ENCODE measurements at places on chromosomes 13 and 19.

- DNase-seq, result peak; percentile 33
Observed at GRCh38 chr13:112730157-112730671, 40.4 kb downstream of the ATP11A start.

DNA sequence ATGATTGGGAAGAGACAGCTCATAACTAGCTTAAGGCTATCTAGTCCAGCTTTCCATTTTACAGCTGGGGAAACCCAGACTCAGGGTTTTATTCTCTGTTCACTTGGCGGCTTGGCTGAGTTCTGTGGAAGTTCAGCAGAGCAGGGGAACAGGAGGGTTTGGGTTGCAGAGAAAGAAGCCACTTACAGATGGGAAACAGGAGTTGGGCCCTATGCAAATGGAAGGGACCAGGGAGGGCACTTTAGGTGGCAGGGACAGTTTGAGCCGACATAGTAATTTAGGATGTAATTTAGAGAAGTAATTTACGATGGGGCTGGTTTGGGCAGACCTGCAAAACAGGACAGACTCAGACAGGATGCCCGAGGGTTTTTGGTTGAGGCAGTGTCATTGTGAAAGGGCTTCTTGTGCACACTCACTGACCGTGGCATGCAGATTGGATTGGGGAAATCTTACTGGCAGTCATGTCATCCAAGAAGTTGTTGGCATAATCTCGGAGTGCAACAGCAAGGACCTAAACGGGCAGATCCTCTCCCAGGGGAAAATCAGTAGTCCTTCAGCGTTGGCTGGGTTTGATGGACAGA lies 47.3 kb upstream of the GPR183 start:
- DNase-seq, result no peak

DNA sequence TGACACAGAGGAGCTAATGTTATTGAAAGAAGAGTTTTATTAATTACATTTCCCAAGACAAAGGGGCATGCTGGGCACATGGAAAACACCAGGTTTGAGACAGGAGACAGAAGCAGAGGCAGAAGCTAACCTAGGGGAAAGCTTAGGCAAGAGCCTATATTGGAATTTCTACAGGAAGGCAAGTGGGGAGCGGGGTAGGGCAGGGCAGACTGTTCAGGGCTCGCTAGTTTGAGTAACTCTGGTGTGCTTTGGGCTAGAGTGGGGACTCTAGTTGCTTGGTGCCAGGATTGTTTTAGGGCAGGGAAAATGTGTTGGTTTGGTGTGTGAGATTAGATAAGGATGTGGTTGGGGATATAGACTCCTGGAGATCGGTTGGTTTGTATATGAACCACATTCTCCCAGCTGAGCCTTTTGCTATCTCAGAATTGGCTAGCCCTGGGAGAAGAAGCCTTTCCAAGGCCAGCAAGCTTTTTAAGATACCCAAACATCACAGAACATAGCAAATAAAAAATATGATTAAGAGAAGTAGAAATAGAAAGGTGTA lies 8.4 kb upstream of the UFM1 start:
- no peak for DNase-seq

DNA sequence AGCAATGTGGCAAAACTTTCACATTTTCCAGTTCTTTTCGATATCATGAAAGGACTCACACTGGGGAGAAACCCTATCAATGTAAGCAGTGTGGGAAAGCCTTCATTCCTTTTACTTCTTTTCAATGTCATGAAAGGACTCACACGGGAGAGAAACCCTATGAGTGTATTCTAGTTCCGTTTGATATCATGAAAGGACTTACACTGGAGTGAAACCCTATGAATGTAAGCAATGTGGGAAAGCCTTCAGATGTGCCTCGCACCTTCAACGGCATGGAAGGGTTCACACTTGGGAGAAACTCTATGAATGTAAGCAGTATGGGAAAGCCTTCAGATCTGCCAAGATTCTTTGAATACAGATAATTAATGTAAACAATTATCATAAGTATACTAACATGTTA lies 14.5 kb upstream of the ZNF763 start:
- no peak for DNase-seq

GRCh38 chr13:35866801-35867200 lies 264.4 kb downstream of the DCLK1 start:
- DNase-seq, result no peak

- no peak for DNase-seq
Observed at GRCh38 chr13:76621705-76622104, 264.5 kb downstream of the KCTD12 start.

DNA sequence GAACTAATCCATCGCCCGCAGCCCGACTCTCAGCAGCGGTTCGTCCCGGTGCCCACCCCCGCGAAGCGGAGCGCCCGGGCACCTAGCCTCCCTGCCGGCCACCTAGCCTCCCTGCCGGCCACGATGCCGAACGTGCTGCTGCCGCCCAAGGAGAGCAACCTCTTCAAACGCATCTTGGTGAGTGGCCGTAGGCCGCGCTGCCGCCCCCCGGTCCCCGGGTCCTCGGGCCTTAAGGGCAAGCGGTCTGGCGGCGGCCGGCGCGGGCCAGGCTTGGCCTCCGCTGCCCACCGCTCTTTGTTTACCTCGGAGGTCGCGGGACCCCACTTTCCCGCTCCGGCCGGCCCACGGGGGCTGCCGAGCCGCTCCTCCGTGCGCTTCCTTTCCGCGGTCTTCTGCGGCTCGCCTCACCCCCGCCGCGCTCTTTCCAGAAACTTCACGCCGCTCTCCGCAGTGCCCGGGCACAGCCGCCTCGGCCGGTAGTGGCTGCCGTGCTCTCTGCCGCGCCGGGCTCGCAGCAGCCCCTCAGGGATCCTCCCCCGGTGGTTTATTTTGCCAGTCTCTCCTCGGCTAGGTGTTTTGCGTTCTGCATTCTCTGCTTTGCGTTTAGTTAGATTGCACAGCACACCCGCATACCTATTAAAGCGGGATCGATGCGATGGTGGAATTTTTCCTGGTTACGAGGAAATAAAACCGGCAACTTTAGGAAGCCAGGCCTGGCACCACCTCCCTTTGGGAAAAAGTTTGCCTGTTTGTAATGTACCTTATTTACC lies 524 bp downstream of the NAA16 start:
- no peak for DNase-seq

GRCh38 chr19:6516018-6516658 lies 14.0 kb upstream of the TUBB4A start:
- DNase-seq, result peak; percentile 95

DNA sequence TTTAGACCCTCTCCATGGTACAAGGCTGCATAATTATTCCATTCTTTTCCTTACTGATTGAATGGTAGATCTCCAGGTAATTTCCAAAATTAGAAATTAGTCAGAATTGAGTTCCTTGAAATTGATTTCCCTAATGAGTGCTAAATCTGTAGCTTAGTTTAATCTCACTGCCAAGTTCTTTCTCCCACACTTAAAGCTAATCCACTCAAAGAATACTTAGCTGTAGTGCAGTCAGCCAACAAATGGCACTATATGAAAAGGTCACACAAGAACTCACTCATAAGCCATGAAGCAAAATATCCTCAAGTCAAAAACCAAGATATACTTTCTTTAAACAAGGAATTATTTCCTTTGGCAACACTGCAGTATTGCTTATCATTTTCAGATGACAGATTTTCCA lies 62.0 kb downstream of the XPO4 start:
- no peak for DNase-seq

DNA sequence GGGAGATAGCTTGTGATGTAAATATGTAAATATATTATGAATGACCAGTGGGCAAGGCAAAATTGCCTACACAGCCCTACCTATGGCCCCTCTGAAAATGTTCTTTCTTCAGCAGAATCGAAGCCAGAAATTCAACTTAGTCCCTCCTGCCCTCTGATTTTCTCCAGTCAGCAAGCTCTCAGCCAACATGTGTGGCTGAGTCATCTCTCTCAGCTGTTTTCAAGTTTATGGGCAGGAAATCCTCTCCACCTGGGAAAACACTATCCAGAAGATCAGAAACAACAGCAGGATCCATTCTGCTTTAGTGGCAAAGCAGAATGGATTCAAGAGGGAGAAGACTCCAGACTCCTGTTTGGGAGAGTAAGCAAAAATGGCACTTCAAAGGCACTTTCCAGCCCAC lies 8.9 kb upstream of the ZNF527 start:
- no peak for DNase-seq

DNA sequence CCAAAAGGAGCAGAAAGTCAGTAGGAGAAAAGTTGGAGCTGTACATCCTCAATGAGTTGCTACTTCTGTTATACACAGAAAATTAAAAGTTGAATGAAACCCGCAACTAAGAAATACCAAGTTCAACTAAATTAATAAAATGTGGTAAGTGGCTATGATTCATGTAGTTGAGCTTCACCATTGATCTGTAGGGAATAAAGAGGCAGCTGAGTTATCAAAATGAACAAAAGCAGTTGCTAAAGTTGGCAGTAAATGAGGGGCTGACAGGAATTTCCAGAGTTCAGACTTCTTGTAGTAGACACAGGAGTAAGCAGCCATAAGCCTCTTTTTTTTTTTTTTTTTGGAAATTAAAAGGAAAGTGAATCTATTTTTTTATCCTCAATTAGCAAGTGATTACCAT lies 234.6 kb downstream of the POSTN start:
- no peak for DNase-seq

DNA sequence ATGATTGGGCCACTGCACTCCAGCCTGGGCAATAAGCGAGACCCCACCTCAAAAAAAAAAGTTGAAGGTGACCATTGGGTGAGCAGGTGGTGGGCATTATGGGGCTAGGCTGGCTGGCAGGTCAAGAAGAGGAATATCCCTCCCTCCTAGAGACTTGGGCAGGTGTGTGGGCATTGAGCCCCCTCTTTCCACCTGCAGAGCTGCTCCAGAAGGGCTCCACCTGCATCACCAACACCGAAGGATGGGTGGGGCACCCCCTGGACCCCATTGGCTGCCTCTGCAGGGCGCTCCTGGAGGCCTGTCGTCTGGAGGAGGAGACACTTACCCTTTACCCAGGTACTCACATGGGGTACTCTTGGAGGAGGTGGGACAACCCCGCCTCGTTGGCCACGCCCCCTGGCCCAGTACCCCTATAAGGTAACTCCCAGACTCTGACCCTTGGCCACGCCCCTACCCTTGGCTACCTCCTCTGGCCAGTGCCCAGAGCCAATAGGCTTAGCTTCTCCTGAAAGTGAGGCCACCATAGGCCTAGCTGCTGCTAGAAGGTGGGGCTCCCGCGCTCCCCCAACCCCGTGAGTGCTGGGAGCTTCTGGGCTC lies 21.9 kb downstream of the ZSWIM4 start:
- DNase-seq, result no peak

GRCh38 chr13:48411841-48412531 lies 927 bp downstream of the LPAR6 start:
- DNase-seq, result peak; percentile 75

DNA sequence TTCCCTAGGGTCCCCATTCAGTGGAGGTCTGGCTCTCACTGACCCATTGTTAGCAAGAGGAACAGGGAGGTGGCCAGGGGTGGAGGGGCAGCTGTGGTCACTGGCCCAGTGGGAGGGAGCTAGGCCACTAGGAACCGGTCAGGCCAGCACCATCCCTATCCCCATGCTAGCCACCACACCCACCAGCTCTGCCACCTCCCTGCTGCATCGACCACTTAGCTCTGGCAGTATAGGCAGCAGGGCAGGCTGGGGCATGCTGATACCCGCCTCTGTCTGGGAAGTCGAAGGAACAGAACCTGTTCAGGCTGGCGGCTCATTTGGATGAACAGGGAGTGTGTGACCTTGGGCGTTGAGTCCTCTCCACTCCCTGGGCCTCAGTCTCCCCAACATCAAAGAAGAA lies 4.7 kb downstream of the PPP1R13L start:
- peak; percentile 42 for DNase-seq

DNA sequence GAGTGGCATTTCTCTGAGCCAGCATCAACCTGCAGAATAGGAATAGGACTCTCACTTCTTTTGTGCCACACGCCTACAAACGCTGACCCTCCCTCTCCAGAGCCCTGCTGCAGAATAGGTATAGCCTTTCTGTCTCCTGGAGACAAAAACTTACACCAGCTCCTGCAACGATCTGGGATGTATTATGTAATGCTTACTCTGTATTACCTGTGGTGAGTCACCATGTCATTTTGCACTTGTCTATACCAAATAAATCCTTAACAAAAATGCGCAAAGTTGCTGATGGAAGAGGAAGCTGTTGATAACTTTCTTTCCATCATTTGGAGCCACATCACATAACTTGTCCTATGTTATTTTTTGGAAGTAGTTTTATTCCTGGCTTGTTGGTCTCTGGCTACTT lies 155.8 kb upstream of the FNDC3A start:
- DNase-seq, result no peak

- no peak for DNase-seq
Observed at GRCh38 chr13:41079725-41080124, 18.4 kb downstream of the WBP4 start.

DNA sequence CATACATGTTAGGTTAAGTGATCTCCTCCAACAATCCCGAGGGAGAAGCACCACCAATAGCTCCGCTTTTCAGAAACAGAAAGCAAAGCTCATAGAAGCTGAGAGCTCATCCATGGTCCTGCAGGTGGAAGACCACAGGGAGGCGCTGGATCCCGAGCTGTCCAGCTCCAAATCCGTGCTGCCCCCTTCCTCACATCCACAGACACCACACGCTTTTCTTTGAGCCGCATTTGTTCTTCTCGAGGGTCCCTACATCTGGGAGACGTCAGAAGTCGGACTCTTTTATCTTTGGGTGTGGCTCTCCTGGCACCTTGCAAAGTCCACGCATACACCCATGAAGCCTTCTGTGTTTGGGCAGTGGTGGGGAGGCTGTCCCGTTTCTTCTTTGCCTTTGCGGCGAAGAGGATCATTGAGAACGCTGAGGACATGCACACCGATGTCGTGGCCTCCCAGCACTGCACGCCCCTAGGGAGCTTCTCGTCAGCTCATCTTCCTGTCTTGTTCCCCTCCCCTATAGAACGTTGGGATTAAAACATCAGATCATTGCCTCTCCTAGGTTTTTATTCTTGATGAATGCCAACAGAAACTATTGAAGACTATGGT lies 184.8 kb downstream of the TEX29 start:
- no peak for DNase-seq

DNA sequence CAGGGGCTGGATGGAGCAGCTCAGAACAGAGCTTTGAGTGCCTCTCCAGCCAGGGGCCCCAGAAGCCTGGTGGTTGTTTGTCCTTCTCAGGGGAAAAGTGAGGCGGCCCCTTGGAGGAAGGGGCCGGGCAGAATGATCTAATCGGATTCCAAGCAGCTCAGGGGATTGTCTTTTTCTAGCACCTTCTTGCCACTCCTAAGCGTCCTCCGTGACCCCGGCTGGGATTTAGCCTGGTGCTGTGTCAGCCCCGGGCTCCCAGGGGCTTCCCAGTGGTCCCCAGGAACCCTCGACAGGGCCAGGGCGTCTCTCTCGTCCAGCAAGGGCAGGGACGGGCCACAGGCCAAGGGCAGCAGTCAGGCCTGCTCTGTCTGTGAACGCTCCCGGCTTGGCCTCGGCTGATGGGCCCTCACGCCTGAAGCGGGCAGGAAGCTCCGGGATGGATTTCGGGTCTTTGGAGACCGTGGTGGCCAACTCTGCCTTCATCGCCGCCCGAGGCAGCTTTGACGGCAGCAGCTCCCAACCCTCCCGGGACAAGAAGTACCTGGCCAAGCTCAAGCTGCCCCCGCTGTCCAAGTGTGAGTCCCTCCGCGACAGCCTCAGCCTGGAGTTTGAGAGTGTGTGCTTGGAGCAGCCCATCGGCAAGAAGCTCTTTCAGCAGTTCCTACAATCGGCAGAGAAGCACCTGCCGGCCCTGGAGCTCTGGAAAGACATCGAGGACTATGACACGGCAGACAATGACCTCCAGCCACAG lies at the start of gene GRK1:
Gene GRK1, plus strand, starts transcription at position 269 of the 751 bp plus-strand sequence. Its CDS starts 168 bp downstream, at position 437.
- peak; percentile 68 for DNase-seq

- no peak for DNase-seq
Observed at GRCh38 chr13:71610876-71611275, 256.1 kb downstream of the DACH1 start.

GRCh38 chr13:36297366-36298338 lies at the start of gene CCDC169:
Gene CCDC169, minus strand, starts transcription at chr13:36297814. Its CDS starts 95 bp downstream, at chr13:36297719.
- peak; percentile 90 for DNase-seq

Data from kidney (tissue), 22 donors.